Esophagus mucosa (tissue), 1 donor: ENCODE measurements at places on chromosomes 6 and 20. TPM values are rescaled to one million over a fixed set of nuclear protein-coding genes. Genes with fewer than 3 reads are reported as not detected.

Gene PI16
- total RNA-seq, result 0.20 TPM

Gene C4A
- total RNA-seq, result 2.9 TPM

Gene TRIM10
- not detected for total RNA-seq

Gene MLIP
- 8.5 TPM for total RNA-seq

Gene PRPF6
- total RNA-seq, result 39.7 TPM

Gene MCHR2
- not detected for total RNA-seq

Gene ASF1A
- 17.9 TPM for total RNA-seq

Gene TNFRSF6B
- total RNA-seq, result 4.5 TPM

Gene MRPS18B
- 48.2 TPM for total RNA-seq

Gene LAMA5
- total RNA-seq, result 83.4 TPM

Gene CLVS2
- not detected for total RNA-seq

Gene HLA-E
- total RNA-seq, result 190 TPM

Gene KIAA0408
- 0.28 TPM for total RNA-seq

GRCh38 chr20:38290829-38291814 lies 12.8 kb upstream of the BPI start:
- ATAC-seq, result peak; percentile 27

- peak; percentile 58 for ATAC-seq
Measured at GRCh38 chr6:34243901-34244884, 4.6 kb downstream of the SMIM29 start.

DNA sequence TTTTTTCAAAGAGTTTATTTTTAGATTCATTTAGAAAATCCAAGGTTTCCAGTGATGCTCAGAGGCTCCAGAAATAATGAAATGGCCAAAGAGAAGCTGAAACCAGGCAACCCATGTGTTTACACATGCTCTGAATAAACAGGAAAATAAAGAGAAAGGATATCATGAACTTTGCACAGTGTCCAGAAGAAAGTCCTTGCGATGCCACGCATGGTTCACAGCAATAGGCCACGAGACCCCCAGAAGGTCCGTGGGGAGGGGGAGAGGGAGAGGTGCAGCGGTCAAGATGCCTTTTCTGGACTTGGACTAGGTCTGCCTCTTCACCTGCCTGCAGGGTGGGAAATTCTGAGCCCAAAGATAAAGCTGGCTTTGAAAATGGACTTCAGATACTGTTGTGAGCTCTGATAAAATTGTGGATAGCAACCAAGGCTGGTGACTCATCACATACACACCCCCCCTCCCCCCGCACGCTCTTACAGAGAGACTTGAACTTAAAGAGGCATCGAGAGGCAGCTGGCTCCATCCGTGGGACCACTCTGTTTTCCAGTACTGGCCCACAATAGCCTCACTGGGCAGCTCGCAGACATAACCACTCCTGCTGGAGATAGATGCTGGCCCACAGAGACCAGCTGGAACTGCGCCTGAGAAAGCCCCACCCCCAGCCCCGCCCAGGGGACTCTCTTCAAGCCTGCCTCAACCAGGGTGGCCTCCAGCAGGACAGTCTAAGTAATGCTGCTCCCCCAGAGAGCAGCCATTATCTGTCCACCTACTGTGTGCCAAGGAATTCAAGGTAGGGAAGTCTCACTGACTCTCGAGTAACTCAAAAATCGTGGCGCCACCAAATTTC lies 21.2 kb upstream of the NFATC2 start:
- peak; percentile 17 for ATAC-seq

DNA sequence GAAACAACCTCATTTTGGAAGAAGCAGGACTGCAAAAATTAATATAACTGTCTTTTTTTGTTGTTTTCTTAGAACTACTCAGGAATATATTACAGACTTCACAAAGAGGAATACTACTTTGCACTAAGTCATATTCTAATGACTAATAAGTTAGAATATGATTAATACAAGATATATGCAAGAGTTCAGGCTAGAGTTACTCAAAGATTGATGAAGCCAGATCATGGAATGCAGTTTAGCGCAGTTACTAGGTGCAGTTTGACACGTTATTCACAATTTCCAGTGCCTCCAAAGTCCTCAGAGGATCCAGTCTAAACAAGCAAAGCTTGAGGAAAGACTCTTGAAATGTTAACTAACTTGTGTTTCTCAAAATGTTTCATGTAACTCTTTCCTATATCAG lies 1.2 kb upstream of the MYCT1 start:
- peak; percentile 57 for ATAC-seq

- no peak for ATAC-seq
Measured at GRCh38 chr6:139189665-139190064, 54.8 kb downstream of the HECA start.

GRCh38 chr6:39792540-39793450 lies 619 bp downstream of the DAAM2 start:
- ATAC-seq, result no peak

- ATAC-seq, result peak; percentile 96
Measured at GRCh38 chr6:116060572-116061283, at the start of gene FRK. Gene FRK (minus strand): TSS chr6:116060891. CDS start chr6:116060311, 580 bp downstream.

DNA sequence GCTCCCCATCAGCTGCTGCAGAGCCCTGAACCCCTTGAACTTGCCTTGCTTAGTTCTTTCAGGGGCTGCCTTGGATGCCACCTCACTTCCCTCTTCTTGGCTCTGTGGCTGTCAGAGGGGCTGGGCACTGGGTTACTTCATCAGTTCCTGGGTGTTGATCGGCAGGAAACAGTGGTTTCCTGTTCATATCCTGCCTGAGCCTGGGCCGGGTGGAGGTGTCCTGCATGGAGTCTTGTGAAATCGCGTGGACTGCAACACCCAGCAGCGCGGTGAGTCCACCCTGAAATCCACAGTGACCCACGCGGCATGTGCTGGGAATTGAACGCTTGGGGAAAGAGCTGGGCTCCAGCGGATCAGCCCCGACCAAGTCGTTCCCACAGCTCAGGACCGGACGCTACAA lies 97.5 kb downstream of the CDH26 start:
- ATAC-seq, result peak; percentile 19

DNA sequence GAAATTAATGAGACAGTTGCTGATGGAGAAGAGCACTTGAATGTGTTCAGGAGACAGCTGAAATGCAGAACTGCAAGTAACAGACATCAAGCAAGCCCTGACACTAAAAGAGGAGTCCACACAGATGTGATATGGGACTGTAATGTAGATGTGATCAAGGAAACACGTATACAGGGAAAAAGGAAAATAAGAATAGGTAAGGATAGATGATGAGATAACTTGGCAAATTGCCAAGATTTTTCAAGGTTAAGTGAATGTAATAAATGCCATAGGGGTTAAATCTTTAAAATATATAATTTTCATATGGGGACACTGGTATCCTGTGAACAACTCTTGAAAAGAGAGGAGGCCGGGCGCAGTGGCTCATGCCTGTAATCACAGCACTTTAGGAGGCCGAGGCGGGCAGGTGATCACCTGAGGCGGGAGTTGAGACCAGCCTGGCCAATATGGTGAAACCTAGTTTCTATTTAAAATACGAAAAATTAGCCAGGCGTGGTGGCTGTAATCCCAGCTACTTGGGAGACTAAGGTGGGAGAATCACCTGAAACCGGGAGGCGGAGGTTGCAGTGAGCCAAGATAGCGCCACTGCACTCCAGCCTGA lies 7.2 kb upstream of the SNX14 start:
- ATAC-seq, result peak; percentile 12
